ENCODE measurements at places on chromosomes 5 and 9. TPM values are rescaled to one million over a fixed set of nuclear protein-coding genes. Genes with fewer than 3 reads are reported as not detected.

DNA sequence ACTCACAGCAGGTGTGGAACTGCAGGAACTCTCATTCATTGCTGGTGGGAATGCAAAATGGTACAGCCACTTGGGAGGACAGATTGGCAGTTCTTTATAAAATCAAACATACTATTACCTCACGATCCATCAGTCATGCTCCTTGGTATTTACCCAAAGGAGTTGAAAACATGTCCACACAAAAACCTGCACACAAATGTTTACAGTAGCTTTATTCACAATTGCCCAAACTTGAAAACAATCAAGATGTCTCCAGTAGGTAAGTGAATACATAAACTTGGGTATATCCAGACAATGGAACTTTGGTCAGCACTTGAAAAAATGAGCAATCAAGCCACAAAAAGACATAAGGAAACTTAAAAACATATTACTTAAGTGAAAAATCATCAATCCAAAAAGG lies 215.5 kb downstream of the IRX1 start:
- DNase-seq = no peak
- no peaks in the 10 kb centered on the region for H3K27me3 ChIP-seq
- H3K27ac ChIP-seq = no peak overlapping the region
- H3K4me3 ChIP-seq = no peak overlapping the region
- H3K36me3 ChIP-seq = no peaks in the 10 kb centered on the region
- no peaks in the 10 kb centered on the region for H3K4me1 ChIP-seq

Gene PTGES
- 4.2 TPM for total RNA-seq

GRCh38 chr5:39772307-39772706 lies 347.5 kb upstream of the DAB2 start:
- H3K36me3 ChIP-seq = no peaks in the 10 kb centered on the region
- H3K27ac ChIP-seq = no peak overlapping the region
- no peaks in the 10 kb centered on the region for H3K27me3 ChIP-seq

GRCh38 chr5:122142480-122143164 lies 13.3 kb downstream of the ZNF474 start:
- no peaks in the 10 kb centered on the region for H3K36me3 ChIP-seq
- DNase-seq = peak; percentile 31
- no peak overlapping the region for H3K27ac ChIP-seq
- no peak overlapping the region for H3K4me3 ChIP-seq
- H3K4me1 ChIP-seq = no peaks in the 10 kb centered on the region

Gene EQTN
- not detected for total RNA-seq

GRCh38 chr9:74494490-74494889 lies 2.6 kb upstream of the RORB start:
- no peak overlapping the region for H3K27ac ChIP-seq
- peaks cover 38% of the 10 kb centered on the region for H3K27me3 ChIP-seq
- H3K4me3 ChIP-seq = no peak overlapping the region
- peaks cover 31% of the 10 kb centered on the region for H3K4me1 ChIP-seq
- DNase-seq = no peak
- no peaks in the 10 kb centered on the region for H3K36me3 ChIP-seq

DNA sequence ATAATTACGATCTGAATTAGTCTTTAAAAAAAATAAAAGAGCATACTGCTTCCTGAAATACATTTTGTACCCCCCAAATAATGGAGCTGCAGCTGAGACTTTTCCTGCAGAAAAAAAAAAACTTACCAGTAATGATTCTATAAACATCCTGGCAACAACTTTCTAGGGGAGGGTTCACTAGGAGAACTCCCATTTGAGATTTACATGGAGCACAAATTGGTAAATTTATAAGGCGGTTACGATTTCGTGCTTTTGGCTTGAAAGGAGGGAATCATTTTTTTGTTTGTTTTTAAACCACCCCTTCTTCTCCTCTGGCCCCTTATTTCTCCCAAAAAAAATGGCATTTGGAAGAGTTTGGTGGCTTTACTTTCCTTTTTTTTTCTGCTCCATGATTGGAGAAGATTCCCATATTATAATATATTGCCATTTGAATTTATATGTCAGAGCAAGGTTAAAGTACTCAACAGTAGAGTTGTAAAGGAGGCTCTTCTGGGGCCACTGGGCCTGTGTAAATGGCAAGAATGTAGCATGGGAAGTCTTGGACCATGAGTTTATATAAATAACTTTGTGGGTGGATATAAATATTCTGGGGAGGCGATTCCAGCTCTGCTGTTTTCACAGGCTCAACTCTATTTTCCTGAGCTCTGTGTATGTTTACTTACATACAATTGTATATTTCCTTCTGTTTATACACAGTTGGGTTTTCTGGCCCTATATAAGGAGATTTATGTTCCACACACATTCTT lies 159.9 kb downstream of the CSNK1G3 start:
- no peak overlapping the region for H3K27ac ChIP-seq
- no peaks in the 10 kb centered on the region for H3K36me3 ChIP-seq
- no peaks in the 10 kb centered on the region for H3K27me3 ChIP-seq
- DNase-seq = no peak
- H3K4me3 ChIP-seq = no peak overlapping the region

DNA sequence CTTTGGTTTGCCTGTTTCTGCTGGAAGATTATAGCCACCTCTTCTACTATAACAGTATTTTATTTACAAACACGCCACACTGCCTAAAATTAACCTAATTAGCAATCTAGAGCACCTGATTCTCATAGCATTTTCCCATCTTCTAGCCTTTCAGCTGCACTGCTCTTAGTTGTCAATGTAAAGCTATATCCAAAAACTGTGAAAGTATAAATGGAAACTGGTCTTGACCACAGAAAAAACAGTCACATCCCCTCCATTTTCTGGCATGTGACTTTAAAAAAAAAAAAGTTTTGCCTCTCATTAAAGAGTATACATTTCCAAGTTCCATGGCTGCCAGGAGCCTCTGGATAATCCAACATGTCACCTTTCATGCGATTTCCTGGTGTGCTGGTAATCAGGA lies 287.8 kb downstream of the DTWD2 start:
- no peaks in the 10 kb centered on the region for H3K4me1 ChIP-seq
- H3K36me3 ChIP-seq = no peaks in the 10 kb centered on the region
- no peaks in the 10 kb centered on the region for H3K27me3 ChIP-seq

- H3K27me3 ChIP-seq = no peaks in the 10 kb centered on the region
- peak; percentile 95 for DNase-seq
- peak overlapping the region; percentile 85 for H3K27ac ChIP-seq
Observed at GRCh38 chr9:134455934-134456755, 129.9 kb downstream of the RXRA start.

Gene RRAGA
- 94.3 TPM for total RNA-seq

DNA sequence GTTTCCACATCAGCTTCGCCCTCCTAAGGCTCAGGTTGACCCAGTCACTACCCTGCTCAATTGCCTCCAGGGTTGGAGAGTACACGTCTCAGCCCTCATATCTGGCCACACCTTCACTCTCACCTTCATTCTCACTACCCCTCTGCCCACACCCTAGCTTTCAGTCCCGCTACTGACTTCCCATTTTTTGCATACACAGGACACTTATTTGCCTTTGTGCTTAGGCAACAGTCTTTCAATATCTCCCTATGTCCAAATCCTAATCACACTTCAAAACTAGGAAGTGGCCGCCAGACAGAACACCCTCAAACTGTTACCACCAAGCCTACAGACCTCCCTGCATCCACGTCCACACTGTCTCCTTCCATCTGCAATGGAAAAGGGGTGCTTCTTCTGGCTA lies 10.9 kb downstream of the MCTP1 start:
- peaks cover 20% of the 10 kb centered on the region for H3K27me3 ChIP-seq
- no peak overlapping the region for H3K27ac ChIP-seq
- H3K4me1 ChIP-seq = no peaks in the 10 kb centered on the region

DNA sequence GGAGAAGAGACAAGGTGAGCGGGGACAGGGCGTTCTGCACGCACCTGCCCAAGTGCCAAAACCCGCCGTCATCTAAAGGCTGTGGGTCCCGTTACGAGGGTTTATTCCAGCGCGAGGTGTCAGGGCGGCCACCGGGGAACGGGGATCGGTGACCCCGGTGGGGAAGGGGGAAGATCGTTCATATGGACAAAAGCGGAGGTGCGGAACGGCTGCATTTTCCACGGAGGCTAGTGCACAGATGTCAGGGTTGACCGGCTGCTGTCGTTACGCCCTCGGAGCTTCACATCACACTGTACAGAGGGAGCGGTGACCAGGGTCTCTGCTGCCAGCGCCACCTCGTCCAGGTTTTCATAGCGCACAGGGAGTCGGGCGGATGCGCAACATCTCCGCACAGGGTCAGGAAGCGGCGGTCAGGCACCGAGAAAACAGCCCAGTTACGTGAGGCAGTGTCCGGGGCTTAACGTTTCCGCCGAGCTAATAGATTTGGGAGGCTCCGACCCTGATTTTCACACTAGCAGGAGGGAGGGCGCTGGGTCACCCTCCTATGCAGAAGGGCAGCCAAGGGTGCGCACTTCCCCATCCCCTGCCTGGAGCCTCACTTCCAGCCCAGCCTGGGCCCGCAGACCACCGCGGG lies 13.5 kb downstream of the BTNL9 start:
- H3K36me3 ChIP-seq = no peaks in the 10 kb centered on the region
- H3K27me3 ChIP-seq = peaks cover 45% of the 10 kb centered on the region
- H3K27ac ChIP-seq = peak overlapping the region; percentile 43
- H3K4me1 ChIP-seq = peaks cover 26% of the 10 kb centered on the region
- DNase-seq = peak; percentile 64

All from esophagus muscularis mucosa (tissue), 4 donors.